Gastrocnemius medialis (tissue), 4 donors: ENCODE measurements at places on chromosomes 11 and 22. TPM values are rescaled to one million over a fixed set of nuclear protein-coding genes. Genes with fewer than 3 reads are reported as not detected.

The FZD4 gene
- total RNA-seq = 33.1 TPM

The GVQW3 gene
- 0.07 TPM for total RNA-seq

The CDHR5 gene
- total RNA-seq = 0.95 TPM

The PGAP2 gene
- total RNA-seq = 4.6 TPM

The MAJIN gene
- total RNA-seq = not detected

- no peaks in the 10 kb centered on the region for H3K36me3 ChIP-seq
- no peak for DNase-seq
- H3K27me3 ChIP-seq = no peaks in the 10 kb centered on the region
- H3K4me1 ChIP-seq = no peaks in the 10 kb centered on the region
Measured at GRCh38 chr11:33860926-33861325, 30.9 kb downstream of the LMO2 start.

DNA sequence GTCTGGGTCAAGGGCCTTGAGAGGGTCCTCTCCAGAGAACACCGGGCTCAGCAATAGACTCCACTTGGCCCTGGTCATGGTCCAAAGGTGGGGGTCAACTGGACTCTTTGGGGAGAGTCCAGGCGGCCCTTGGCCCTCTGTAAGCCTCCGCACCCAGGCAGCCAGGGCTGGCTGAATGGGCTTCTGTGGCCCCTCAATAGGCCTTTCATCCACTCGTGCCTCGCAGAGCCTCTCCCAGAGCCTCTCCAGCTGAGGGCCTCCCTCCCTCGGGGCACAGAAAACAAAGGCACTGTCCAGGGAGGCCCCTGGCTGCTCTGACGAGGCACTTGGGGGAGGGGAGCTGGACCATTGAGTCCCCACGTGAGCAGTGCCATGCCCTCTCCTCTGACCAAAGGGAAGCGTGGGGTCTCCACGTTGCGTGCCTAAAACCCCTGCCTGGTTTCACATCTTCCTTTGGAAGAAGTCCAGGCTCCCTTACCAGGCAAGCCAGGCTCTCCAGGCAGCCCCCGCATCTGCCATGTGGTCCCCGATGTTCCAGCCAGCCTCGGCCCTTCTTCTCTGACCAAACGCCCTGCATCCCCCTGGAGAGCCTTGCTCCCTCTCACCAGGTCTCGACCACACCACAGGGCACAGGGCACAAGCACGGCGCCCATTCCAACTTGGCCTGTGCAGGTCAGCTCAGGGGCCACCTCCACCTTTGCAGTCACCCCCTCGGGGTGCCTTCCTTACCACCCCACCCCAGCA, 15.5 kb downstream of the KIAA0930 start:
- no peaks in the 10 kb centered on the region for H3K4me1 ChIP-seq
- no peaks in the 10 kb centered on the region for H3K27me3 ChIP-seq
- H3K36me3 ChIP-seq = no peaks in the 10 kb centered on the region
- DNase-seq = no peak
- H3K4me3 ChIP-seq = no peak overlapping the region
- H3K27ac ChIP-seq = no peak overlapping the region

DNA sequence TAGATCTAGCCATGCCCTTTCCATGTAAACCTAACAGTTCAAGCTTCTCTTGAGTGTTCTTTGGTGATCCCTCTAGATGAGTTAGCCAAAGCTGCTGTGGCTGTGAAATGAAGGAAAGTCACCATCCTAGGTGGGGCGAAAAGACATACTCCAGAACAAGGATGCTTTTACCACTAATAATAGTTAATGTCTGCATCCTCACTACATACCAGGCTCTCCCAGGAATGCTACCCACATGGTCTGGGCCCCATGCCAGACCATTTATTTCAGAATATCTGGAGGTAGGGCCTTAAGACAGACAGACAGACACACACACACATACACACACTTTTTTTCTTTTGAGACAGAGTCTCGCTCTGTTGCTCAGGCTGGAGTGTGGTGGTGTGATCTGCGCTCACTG, 14.7 kb downstream of the ABTB2 start:
- H3K4me3 ChIP-seq = no peak overlapping the region
- no peaks in the 10 kb centered on the region for H3K36me3 ChIP-seq
- no peaks in the 10 kb centered on the region for H3K27me3 ChIP-seq
- no peak overlapping the region for H3K27ac ChIP-seq

DNA sequence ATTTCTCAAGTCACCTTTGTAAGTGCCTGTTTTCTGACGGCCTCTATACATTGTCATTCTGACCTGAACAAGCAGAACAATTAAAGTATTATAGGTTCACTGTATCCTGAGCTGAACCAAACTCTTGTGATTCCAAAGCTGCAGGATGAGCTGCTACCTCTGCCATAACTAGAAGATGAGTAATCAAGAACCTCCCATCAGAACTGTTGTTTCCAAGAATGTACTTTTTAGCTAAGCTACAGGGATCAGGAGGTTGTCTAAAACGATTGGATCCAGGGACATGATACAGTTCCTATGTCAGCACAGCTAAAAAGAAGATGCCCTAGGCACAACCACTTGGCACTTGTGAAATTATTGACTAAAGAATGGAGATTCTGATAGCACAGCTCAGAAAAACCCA, 288.4 kb upstream of the CCDC90B start:
- no peak overlapping the region for H3K27ac ChIP-seq
- H3K27me3 ChIP-seq = no peaks in the 10 kb centered on the region
- H3K36me3 ChIP-seq = no peaks in the 10 kb centered on the region
- H3K4me3 ChIP-seq = no peak overlapping the region

DNA sequence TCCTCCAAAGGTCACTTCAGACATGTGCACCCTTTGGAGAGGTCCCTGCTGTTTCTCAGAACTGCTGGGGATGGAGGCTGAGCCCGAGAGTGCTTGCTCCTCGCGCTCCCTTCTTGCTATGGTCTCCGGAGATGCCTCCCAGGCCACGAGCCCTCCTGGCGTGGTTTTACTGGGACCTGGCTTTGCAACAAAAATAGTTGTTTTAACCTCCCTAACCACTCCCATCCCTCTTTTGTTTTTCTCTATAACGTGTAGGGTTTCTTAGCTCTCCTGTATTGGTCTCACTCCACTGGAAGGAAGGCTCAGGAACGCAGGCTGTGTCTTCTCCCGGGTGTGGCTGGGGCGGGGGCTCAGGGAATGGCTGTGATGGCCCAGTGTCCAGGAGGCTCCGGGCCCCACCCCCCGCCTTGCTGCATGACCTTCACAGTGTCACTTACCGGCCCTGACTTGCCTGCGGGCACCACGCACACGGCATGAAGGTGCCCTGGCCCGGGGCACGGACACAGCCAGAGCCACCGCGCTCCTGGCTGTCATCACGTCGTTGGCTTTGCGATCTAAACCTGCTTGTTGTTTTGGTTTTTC, 5.6 kb downstream of the PTDSS2 start:
- peaks cover 29% of the 10 kb centered on the region for H3K36me3 ChIP-seq
- no peak overlapping the region for H3K27ac ChIP-seq
- no peaks in the 10 kb centered on the region for H3K27me3 ChIP-seq
- DNase-seq = no peak

DNA sequence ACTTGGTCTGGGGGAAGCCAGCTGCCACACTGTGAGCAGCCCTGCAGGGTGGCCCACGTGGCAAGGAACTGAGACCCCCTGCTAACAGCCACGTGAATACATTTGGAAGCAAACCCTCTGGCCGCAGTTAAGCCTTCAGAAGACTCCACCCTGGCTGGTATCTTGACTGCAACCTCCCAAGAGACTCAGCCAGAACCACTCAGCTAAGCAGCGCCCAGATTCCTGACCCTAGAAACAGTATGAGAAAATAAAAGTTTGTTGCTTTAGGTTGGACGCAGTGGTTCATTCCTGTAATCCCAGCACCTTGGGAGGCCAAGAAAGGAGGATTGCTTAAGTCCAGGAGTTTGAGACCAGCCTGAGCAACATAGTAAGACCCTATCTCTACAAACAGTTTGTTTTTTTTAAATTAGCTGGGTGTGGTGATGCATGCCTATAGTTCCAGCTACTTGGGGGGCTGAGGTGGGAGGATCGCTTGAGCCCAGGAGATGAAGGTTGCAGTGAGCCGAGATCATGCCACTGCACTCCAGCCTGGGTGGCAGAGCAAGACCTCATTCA, 8.7 kb downstream of the ZMAT5 start:
- H3K36me3 ChIP-seq = no peaks in the 10 kb centered on the region
- no peak overlapping the region for H3K4me3 ChIP-seq
- H3K27ac ChIP-seq = peak overlapping the region; percentile 77
- H3K4me1 ChIP-seq = peaks cover 45% of the 10 kb centered on the region
- no peak for DNase-seq

GRCh38 chr22:41217553-41218157, 12.5 kb downstream of the L3MBTL2 start:
- no peaks in the 10 kb centered on the region for H3K27me3 ChIP-seq
- H3K4me1 ChIP-seq = no peaks in the 10 kb centered on the region
- H3K36me3 ChIP-seq = peaks cover 62% of the 10 kb centered on the region
- no peak overlapping the region for H3K4me3 ChIP-seq
- H3K27ac ChIP-seq = peak overlapping the region; percentile 69
